ENCODE measurements at places on chromosomes 5 and 9. TPM values are rescaled to one million over a fixed set of nuclear protein-coding genes. Genes with fewer than 3 reads are reported as not detected.

GRCh38 chr5:172429201-172429940 is 25.0 kb downstream of the SH3PXD2B start:
- DNase-seq: no peak

GRCh38 chr9:7432989-7433388 is 366.6 kb downstream of the DMAC1 start:
- no peak for DNase-seq

Gene CAMK2A
- total RNA-seq: 16.7 TPM

GRCh38 chr5:16855485-16855884 is 80.6 kb downstream of the MYO10 start:
- no peak for DNase-seq

Gene OR1Q1
- not detected for total RNA-seq

GRCh38 chr5:69083412-69083811 is 10.4 kb upstream of the SLC30A5 start:
- DNase-seq: no peak

DNA sequence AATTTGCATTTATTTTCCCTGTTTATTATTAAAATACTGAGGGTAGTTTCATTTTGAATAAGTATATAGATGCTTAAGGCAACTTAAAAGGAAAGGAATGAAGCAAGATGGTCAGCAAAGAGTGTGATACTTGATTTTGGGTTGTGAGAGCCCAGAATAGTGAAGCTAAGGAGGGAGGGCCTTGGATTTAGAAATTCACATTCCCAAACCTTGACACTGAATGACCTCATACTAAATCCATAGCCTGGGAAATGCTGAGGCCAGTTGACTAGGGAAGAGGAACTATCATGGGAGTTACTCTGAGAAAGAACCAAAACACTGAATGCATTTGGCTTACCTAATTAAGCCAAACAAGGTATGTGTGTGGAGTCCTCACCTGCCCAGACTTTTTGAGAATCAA is 292.5 kb downstream of the SPATA31D1 start:
- no peak for DNase-seq

- DNase-seq: peak; percentile 53
These were observed 942 bp downstream of the PHF2 start for GRCh38 chr9:93577078-93577974.

GRCh38 chr5:32325062-32325461 is 12.3 kb upstream of the MTMR12 start:
- DNase-seq: no peak

- DNase-seq: no peak
These were observed 1072.4 kb upstream of the CDH9 start for GRCh38 chr5:28110781-28111180.

Gene PCDHB14
- 12.6 TPM for total RNA-seq

- no peak for DNase-seq
These were observed 28.0 kb downstream of the NKD2 start for GRCh38 chr5:1036504-1037122.

DNA sequence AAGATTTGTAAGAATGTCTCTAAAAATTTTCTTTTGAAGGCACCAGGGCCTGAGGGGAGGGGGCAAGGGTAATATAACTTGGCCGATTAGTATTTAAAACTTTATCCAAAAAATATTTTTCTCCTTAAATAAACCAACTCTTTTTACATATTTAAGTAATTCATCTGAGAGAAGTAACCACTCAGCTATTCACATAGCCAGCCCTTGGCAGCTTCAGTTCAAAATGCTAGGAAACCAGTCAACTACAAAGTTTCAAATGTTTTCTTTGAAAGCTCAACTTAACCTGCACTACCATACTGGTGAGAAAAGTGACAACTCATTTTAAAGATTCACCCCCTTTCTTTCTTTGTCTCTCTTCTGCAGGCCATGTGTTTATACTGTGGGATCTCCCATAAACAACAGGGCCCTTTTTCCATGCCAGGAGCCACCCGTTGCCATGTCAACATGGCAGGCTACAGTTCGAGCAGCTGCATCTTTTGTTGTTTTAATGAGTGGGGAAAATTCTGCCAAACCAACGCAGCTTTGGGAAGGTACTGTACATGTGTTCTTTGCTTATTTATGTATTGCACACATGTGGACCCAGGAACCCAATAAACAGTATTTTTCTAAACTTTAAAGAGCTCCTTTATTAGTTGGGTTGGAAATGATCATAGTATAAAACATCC is 46.3 kb downstream of the AOPEP start:
- peak; percentile 21 for DNase-seq

GRCh38 chr5:17434982-17435381 is 63.0 kb upstream of the TAF11L2 start:
- no peak for DNase-seq

DNA sequence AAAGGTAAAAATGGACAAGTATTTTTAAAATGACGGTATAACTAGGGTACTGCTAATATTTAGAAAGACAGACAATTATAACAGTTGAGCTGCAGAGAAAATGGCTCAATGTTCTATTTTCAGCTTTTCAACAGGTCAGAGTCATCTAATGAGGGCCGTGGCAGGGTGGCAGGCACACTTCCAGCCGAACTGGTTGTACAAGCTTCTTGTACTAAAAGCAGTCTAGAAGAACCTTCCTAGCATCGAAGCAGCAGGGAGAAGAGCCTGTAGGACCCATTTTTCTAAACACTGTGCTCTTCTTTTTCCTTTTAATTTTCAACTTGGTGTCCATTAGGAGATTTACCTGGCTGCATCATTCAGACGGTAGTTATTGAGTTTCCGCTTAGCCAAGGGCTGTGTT is 85.6 kb downstream of the SLC28A3 start:
- DNase-seq: no peak

DNA sequence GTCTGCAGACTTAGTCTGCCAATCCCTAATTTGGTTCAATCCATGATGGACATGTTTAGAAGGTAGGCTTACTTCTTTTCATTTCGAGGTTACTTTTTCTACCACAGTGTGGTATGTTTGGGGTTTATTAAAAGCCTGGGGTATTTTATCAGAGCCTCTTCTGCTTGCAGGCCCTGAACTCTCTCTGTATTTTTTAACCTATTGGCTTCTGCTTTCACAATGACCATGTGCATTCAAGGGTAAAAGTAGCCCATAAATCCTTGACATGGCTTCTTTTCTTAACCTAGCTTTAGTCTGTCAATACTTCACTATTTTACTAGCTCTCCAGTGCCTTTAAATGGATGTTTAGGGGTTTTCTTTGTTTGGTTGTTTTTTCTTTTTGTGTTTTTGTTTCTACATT is 286.6 kb downstream of the FER start:
- DNase-seq: no peak

DNA sequence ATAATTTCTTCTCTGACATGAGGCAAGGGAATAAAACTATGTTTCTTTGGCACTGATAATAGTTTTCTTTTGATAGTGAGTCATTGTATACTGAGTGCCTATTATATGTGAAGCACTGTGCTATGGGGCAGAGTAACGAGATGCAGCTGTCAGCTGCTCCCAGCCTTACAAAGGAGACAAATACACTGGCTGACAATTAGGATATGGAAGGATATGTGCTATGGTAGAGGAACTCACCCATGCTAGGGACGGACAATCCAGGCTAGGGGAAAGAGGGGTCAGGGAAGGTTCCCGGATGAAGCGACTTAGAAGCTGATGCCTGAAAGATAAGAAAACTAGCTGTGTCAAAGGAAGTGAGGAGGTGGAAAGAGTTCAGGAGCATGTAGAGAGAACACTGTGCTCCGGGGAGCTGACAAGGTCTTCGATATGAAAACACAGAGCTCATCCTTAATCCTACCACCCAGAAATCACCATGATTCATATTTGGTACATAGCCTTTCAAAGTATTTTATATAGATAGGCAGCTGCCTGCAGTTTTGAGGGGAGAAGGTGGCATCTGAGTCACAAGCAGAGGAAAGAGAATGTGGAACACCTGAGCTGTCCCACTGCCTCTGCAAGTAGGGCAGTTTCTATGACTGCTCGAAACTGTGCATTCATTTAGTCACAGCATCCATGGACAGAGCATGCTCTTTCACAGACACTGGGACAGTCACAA is 12.1 kb downstream of the BSPRY start:
- DNase-seq: no peak

DNA sequence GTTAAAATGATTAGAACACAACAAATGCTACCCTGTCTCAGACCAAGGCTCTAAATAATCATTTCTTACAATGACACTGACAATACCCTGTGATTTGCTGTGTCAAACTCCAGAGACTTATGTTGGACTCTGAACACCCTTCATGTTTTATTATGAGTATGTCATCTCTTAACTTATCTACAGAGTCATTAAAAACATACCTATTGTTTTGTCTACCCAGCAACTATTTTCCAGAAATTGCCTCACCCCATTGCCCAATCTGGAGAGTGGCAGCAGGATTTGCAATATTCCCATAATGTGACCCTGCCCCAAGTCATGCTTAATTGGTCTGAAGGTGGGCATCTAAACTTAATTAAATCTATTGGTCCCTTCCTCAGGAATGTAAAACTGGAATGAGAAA is 23.0 kb upstream of the KIF2A start:
- no peak for DNase-seq

Gene BAAT
- total RNA-seq: under 0.01 TPM

- DNase-seq: no peak
These were observed 328.0 kb downstream of the PDE4D start for GRCh38 chr5:59565551-59565950.

DNA sequence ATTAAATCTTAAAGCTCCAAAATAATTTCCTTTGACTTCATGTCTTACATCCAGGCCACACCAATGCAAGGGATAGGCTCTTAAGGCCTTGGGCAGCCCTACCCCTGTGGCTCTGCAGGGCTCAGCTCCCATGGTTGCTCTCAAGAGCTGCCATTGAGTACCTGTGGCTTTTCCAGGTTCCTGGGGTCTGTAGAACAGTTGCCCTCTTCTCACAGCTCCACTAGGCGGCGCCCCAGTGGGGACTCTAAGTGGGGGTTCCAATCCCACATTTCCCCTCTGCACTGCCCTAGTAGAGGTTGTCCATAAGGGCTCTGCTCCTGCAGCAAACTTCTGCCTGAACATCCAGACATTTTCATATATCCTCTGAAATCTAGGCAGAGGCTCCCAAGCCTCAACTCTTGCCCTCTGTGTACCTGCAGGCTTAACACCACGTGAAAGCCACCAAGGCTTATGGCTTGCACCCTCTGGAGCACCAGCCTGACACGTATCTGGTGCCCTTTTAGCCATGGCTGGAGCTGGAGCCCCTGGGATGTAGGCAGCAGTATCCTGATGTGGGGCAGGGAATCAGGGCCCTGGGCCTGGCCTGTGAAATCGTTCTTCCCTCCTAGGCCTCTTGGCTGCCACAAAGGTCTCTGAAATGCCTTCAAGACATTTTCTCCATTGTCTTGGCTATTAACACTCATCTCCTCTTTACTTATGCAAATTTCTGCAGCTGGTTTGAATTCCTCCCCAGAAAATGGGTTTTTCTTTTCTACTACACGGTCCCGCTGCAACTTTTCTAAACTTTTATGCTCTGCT is 185.1 kb downstream of the SMARCA2 start:
- no peak for DNase-seq

- DNase-seq: no peak
These were observed 64.2 kb downstream of the ZNF354C start for GRCh38 chr5:179124273-179124852.

- no peak for DNase-seq
These were observed 12.6 kb downstream of the CYFIP2 start for GRCh38 chr5:157278319-157279037.

Gene FOXD4L4
- total RNA-seq: 0.41 TPM

Gene SLC36A3
- total RNA-seq: not detected

DNA sequence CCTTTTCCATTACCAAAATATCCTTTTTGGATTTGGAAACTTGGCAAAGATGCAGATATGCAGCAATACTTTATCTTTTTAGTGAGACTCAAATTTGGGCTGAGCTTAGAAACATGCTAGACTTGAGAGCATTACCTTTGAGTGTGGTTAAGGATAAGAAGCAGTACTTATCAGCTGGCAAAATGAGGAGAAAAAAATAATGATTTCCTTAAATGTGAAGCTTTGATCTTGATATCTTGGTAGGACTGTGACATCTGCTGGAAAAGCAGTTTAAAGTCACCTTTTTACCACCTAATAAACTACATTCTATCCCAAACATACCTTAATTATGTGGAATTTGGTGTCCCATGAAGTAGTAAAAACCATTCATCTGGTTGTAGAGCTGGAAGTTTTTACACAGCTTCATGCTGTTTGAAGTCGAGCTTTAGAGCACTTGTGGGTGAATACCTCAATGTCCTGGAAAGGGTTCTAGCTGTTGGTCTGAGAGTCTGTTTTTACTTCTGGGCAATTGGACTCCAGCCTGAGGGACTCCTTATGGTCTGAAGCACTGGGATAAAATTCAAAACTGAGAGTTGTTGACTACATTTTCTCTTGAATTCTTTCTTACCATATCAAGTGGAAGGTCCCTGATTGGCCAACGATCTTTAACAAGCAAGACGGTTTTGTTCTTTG is 53.4 kb downstream of the LRRC70 start:
- DNase-seq: no peak

DNA sequence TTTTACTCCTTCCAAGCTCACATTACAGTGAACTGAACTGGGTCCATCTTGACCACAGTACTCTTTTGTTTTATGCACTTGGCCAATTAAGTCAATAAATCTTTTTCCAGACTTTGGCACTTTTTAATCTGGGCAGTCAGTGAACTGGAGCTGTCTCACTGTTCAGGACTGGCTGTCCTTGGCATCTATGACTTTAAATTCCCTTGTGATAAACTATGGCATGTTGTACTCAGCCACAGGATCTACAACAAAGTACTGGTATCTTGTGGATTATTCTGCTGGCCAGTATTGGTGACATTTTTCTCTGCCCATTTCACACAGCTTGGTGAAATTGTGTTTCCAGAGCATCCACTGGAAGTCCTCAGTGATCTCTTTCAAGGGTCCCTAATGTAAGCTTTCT is 1144.8 kb upstream of the SEMA6A start:
- DNase-seq: no peak

- DNase-seq: no peak
These were observed 79.1 kb upstream of the FSTL4 start for GRCh38 chr5:133691448-133691847.

DNA sequence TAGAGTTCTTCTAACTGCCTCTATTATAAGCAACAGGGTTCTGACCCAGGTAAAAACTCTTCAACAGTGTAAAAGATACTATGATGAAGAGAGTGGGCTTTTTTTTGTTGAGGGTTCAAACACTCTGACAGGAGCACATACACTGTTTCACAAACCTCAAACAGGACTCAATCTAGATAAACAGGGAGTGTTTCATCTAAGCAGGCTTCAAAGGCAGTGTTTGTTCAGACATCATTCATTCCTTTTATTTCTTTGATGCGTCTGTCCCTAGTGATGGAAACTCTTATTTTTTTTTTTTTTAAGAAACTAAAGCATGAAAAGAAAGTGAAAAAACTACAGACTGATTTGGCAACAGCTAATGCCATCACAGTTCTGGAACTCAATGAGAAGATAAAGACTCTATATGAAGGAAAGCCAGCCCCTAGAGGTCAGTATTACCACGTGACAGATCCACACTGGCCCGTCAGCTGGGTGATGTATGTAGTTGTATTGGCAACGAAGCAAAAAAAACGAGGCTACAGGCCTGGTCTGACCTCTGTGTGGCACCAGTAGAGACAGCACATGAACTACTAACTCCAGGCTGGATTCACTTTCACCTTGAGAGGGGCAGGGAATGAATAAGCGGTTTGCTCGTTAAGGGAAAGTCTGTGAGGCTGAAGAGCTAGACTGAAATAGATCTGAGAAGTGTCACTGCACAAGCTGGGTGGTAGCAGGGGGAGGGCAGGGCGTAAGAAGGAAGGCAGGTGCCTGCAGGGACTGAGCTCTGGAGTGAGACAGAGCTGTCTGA is 172.2 kb downstream of the CCDC192 start:
- DNase-seq: peak; percentile 4

Data from frontal cortex (tissue), 4 donors.